ENCODE measurements at places on chromosomes 11 and 22. TPM values are rescaled to one million over a fixed set of nuclear protein-coding genes. Genes with fewer than 3 reads are reported as not detected.

DNA sequence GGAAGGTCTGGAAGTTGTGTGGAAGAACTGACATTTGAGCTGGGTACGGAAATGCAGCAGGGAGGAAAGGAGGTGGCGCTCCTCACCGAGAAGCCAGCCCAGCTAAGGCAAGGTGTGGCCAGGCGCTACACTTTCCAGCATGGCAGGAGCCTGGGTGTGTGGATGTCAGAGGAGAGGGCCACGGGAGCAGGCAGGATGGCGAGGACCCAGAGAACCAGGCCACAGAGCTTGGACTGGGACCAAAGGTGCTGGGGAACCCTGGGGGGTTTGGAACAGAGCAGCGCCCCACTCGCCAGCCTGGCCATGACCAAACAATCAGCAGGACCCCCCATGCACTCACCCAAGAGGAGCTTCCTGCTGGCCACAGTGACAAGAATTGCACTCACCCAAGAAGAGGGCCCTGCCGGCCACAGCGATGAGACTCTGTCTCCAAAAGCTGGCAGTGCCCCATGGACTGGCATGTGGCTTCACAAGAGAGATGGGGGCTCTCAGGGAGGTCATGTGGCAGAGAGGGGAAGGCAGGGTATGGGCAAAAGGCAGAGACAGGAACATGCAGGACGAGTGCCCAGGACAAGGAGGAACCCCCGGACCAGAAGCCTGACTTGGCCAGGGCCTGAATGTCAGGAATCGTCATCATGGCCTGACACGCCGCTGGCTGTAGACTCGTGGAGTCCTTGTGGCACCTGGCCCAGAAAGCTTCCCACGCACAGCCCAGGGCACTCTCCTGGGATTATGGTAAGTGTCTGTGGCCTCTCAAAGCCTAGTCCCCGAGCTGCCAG lies 45.4 kb downstream of the IGF2 start:
- no peak overlapping the region for H3K27ac ChIP-seq
- peak; percentile 49 for DNase-seq
- no peaks in the 10 kb centered on the region for H3K36me3 ChIP-seq
- H3K4me3 ChIP-seq, result no peak overlapping the region
- H3K27me3 ChIP-seq, result no peaks in the 10 kb centered on the region
- H3K4me1 ChIP-seq, result peaks cover 12% of the 10 kb centered on the region

FAM76B gene
- 18.2 TPM for total RNA-seq

FOLR2 gene
- not detected for total RNA-seq

MRGPRG gene
- total RNA-seq, result not detected

- no peaks in the 10 kb centered on the region for H3K36me3 ChIP-seq
- H3K4me1 ChIP-seq, result no peaks in the 10 kb centered on the region
- no peak overlapping the region for H3K27ac ChIP-seq
Observed at GRCh38 chr11:6027501-6027900, 3.1 kb downstream of the OR56A1 start.

C11orf16 gene
- total RNA-seq, result not detected

GAB4 gene
- not detected for total RNA-seq

DNA sequence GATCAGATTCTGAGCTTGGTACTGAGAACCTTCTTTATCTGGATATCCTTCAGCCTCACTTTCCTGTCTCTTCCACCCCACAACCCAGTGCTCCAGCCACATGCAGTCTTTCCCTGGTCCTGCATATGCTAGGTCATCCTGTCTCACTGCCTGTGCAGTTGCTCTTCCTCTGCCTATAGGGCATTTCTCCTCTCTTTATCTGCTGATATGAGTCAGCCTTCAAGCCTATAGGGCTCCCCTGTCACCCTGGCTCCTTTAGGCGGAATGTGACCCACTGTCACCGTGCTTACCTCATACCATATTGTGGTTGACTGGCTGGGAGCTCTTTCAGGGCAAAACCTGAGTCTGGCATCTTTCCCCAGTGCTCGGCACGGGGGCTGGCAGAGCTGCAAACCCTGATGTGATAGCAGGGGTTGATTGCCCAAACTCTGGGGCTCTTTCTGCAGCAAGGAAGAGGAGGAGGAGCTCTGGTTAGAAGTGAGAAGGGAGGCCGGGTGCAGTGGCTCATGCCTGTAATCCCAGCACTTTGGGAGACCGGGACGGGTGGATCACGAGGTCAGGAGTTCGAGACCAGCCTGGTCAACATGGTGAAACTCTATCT lies 26.3 kb downstream of the MEI1 start:
- H3K36me3 ChIP-seq, result no peaks in the 10 kb centered on the region
- no peak overlapping the region for H3K27ac ChIP-seq
- H3K27me3 ChIP-seq, result no peaks in the 10 kb centered on the region
- no peak overlapping the region for H3K4me3 ChIP-seq
- no peak for DNase-seq

- H3K36me3 ChIP-seq, result no peaks in the 10 kb centered on the region
- no peak overlapping the region for H3K27ac ChIP-seq
- DNase-seq, result peak; percentile 51
- H3K4me1 ChIP-seq, result no peaks in the 10 kb centered on the region
Observed at GRCh38 chr11:44530413-44531115, 34.9 kb upstream of the CD82 start.

DNA sequence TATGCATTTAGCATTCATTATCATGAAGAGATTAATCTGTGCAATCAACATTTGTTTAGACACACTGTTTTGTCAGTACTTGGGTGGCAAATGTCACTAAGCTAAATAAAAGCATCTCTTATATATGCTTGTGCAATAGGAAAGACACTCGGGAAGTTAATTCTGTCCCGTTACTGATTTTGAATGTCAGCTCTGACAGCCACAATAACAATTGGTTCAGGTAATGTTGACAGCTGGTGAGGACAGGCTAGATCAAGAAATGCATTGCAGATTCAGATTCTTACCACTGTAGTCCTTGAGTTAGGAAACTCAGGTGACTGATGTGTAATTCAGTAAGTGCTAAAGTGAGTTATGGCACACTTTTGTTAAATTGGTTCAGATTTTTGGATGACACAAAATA lies 523.8 kb upstream of the FAT3 start:
- H3K36me3 ChIP-seq, result no peaks in the 10 kb centered on the region
- H3K4me1 ChIP-seq, result no peaks in the 10 kb centered on the region
- no peaks in the 10 kb centered on the region for H3K27me3 ChIP-seq
- no peak overlapping the region for H3K27ac ChIP-seq
- H3K4me3 ChIP-seq, result no peak overlapping the region

NARS2 gene
- total RNA-seq, result 15.7 TPM

GRCh38 chr11:71248656-71249055 lies 3.7 kb downstream of the SHANK2 start:
- H3K27ac ChIP-seq, result no peak overlapping the region
- H3K36me3 ChIP-seq, result no peaks in the 10 kb centered on the region
- no peaks in the 10 kb centered on the region for H3K27me3 ChIP-seq
- DNase-seq, result no peak
- H3K4me1 ChIP-seq, result peaks cover 2% of the 10 kb centered on the region
- H3K4me3 ChIP-seq, result no peak overlapping the region

DNA sequence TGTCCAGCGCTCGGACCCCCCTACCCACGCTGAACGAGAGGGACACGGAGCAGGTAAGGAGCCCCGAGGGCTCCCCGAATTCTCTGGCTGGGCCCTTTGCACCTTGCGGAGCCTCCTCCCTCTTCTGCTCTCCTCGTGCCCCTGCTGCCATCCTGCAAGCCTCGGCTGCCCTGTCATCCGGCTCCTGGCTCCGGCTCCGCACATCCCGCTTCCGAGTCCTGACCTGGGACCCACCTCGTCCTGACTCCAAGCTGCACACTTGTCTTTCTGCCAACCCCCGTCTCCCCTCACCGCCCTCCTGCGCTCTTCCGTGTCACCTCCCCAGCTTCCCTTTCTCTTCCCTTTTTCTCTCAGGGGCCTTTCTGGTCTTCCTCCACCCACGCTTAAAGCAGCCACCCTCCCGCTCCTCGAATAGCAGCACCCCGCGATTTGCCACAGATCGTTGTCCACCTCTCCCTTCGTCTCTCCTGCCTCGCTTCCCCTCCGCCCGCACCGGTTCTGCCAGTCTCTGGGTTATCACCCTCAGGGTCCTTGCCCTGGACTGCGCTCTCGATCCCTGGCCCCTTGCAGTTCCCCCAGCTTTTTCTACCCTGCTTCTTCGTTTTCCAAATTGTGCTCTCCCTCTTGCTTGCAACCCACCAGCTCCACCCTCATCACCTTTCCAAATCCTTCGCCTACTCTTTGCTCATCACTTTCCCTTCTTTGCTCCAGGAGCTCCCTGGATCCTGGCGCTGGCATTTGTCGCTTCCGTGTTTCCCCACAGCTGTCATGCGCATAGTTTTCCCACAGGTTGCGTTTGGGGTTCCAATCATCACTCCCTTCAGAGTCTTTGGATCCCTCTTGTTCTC lies 822 bp downstream of the MARK2 start:
- H3K27ac ChIP-seq, result peak overlapping the region; percentile 21
- peak overlapping the region; percentile 58 for H3K4me3 ChIP-seq
- no peak for DNase-seq
- no peaks in the 10 kb centered on the region for H3K27me3 ChIP-seq
- H3K4me1 ChIP-seq, result peaks cover 14% of the 10 kb centered on the region
- H3K36me3 ChIP-seq, result no peaks in the 10 kb centered on the region

SCGB1C1 gene
- total RNA-seq, result not detected

DNA sequence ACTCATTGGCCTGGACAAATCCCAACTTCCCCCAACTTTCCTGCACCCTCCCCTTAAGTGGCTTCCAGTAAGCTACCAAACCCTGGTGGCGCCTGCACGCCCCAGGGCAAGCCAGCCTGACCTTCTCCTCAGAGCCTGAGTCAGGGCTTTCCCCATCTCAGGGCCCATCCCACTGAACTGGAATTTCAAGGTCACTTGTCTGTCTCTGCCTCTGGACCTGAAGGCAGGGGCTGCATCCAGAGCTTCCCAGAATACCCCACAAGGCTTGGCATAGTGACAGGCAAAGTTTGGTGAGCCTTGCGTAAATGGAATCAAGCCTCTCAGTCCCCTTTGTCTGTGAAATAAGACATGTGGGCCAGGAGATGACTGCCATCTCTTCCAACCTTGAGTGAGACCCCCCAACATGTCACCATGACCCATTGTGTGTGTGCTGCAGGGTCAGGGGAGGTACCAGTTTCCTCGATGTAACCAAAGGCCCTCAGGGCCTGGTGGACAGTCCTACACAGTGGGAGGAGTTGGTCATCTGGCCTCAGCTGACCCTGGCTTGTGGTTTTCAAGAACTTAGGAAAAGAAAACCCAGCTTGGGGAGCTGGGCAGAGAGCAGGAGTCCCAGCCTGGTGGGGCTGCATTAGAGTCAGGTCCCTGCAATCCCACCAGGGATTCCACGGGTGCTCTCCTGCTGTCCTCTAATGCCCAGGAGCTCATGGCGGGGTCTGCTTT lies 8.9 kb downstream of the ALX4 start:
- no peak overlapping the region for H3K4me3 ChIP-seq
- H3K27me3 ChIP-seq, result peaks cover 43% of the 10 kb centered on the region
- H3K36me3 ChIP-seq, result no peaks in the 10 kb centered on the region
- H3K27ac ChIP-seq, result no peak overlapping the region

GRCh38 chr11:118883368-118884071 lies at the start of gene CXCR5:
TSS of gene CXCR5 (plus strand) at chr11:118883892. CDS start at chr11:118883942, 50 bp downstream.
- H3K27ac ChIP-seq, result no peak within 1 kb of the TSS
- peaks cover 9% of the 10 kb centered on the region for H3K4me1 ChIP-seq
- H3K4me3 ChIP-seq, result no peak within 1 kb of the TSS

C22orf42 gene
- not detected for total RNA-seq

DNA sequence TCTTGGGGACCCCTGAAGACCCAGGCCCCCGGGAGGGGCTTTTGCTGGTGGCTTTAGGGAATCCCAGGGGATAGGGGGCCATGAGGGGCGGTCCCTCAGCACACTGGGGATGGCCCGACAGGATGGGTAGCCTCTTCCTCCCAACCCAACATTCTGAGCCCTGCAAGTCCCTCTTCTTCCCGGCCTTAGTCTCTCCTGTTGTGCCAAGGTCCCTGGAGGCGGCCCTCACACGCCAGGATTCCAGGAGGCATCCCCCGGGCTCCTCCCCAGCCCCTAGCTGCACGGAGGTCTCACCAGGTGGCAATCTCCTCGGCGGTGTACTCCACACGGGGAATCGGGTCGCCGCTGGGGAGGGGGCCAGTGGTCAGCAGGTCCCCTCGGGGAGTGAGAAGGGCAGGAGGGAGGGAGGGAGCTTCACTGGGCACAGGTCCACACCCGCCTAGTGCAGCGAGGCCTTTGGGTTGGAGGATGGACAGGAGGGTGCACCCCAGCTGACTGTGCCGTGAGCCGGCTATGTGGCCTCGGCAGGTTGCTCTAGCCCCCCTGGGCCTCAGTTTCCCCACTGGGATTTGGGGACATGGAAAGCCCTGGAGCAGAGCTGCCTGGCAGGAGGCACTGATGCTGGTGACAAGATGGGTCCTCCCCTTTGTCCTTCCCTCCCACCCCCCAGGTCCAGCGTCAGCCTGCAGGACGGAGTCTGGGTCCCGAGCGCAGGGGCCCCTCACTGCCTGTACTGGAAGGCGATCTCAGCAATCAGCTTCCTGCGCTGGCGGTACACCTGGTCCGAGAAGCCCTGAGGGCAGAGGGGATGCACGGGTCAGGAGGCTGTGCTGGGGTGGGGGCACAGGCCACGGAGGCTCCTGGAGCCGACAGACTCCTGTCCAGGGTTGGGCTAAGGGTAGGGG lies 4.2 kb downstream of the TH start:
- DNase-seq, result no peak
- H3K4me1 ChIP-seq, result no peaks in the 10 kb centered on the region
- no peak overlapping the region for H3K27ac ChIP-seq
- no peak overlapping the region for H3K4me3 ChIP-seq
- no peaks in the 10 kb centered on the region for H3K36me3 ChIP-seq
- no peaks in the 10 kb centered on the region for H3K27me3 ChIP-seq

GPHA2 gene
- not detected for total RNA-seq

DNA sequence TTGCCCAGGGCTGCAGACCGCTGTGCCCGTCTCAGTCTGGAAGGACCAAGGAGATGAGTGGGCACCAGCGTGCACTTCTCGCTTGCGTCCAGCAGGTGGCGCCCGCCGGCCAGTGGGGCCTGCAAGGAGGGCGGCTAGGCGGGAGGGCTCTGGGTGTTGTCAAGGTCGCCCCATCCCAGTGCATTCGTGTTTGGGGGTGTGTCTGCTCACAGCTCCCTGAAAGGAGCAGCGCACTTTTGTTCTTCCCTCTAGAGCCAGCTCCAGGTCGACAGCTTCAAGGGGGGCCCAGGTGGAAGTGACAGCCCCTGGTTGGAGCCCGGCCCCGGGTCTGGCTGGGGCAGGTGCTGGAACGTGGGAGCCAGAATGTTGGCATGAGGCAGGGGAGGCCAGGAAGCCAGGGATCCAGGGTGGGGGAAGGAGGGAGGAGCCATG lies 23.4 kb upstream of the MPPED1 start:
- H3K27me3 ChIP-seq, result peaks cover 2% of the 10 kb centered on the region
- no peaks in the 10 kb centered on the region for H3K4me1 ChIP-seq
- H3K27ac ChIP-seq, result no peak overlapping the region

SLC25A18 gene
- under 0.01 TPM for total RNA-seq

- peak overlapping the region; percentile 16 for H3K27ac ChIP-seq
- H3K4me1 ChIP-seq, result peaks cover 6% of the 10 kb centered on the region
- H3K4me3 ChIP-seq, result no peak overlapping the region
Observed at GRCh38 chr11:67463680-67464410, 5.2 kb downstream of the TMEM134 start.

- no peaks in the 10 kb centered on the region for H3K27me3 ChIP-seq
- no peaks in the 10 kb centered on the region for H3K4me1 ChIP-seq
- peak; percentile 19 for DNase-seq
- H3K4me3 ChIP-seq, result no peak overlapping the region
- no peak overlapping the region for H3K27ac ChIP-seq
Observed at GRCh38 chr11:28976801-28977145, 868.6 kb downstream of the METTL15 start.

GRCh38 chr22:17910561-17911311 lies 113.6 kb downstream of the MICAL3 start:
- peak overlapping the region; percentile 88 for H3K27ac ChIP-seq
- no peaks in the 10 kb centered on the region for H3K27me3 ChIP-seq
- peak overlapping the region; percentile 36 for H3K4me3 ChIP-seq

TESMIN gene
- 2.0 TPM for total RNA-seq

GRCh38 chr11:48122246-48122645 lies 94.4 kb upstream of the OR4B1 start:
- H3K36me3 ChIP-seq, result peaks cover 5% of the 10 kb centered on the region
- DNase-seq, result no peak
- no peaks in the 10 kb centered on the region for H3K27me3 ChIP-seq
- H3K4me3 ChIP-seq, result no peak overlapping the region

Data from fibroblast of lung (primary cell).